ENCODE measurements at places on chromosomes 12 and 14.

GRCh38 chr12:51322452-51322851, 1.5 kb downstream of the BIN2 start:
- no peak for DNase-seq

- DNase-seq = no peak
Observed at GRCh38 chr12:57031138-57031725, 14.9 kb upstream of the TAC3 start.

- no peak for DNase-seq
Observed at GRCh38 chr14:92460541-92460915, 53.1 kb upstream of the RIN3 start.

DNA sequence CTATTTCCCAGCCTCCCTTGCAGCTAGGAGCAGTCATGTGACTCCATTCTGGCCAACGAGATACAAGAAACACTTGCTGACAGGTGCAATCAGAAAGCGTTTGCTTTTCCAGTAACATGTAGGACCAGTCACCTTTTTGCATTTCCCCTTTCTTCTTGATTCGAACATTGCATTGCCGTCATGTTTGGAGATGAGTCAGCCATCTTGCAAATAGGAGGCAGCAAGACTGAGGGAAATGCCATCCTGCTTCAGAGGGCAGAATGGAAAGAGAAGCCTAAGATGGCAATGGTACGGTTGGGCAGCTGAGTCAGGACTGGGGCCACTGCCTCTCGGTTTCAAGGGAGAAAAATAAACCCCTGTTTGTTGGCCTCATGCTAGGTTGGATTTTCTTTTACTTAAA, 34.5 kb upstream of the GPR132 start:
- DNase-seq = no peak

GRCh38 chr12:14647028-14647750, 49.2 kb downstream of the GUCY2C start:
- no peak for DNase-seq

GRCh38 chr12:67410667-67411067, 141.5 kb downstream of the CAND1 start:
- no peak for DNase-seq

- DNase-seq = no peak
Observed at GRCh38 chr14:30191639-30192279, 264.1 kb upstream of the PRKD1 start.

- no peak for DNase-seq
Observed at GRCh38 chr12:93772003-93772700, 95.0 kb downstream of the CRADD start.

DNA sequence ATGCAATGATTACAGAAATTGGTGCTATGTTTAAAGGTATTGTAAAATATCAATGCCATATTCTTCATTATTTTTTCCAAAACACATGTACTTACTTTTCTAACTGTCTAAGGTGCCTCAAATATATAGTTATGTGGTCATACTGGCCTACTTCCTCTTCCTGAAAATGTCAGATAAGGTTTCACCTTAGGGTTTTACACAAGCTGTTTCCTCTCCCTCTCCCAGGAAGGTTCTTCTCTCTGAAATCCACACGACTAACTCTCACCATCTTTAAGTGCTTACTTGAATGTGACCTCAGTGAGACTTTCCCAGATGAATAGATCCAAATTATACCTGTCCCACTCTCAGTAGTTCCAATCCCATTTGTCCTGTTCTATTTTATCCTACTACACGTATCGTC, 11.6 kb upstream of the CLEC4D start:
- no peak for DNase-seq

GRCh38 chr12:118980407-118981014, 830 bp upstream of the SRRM4 start:
- no peak for DNase-seq

DNA sequence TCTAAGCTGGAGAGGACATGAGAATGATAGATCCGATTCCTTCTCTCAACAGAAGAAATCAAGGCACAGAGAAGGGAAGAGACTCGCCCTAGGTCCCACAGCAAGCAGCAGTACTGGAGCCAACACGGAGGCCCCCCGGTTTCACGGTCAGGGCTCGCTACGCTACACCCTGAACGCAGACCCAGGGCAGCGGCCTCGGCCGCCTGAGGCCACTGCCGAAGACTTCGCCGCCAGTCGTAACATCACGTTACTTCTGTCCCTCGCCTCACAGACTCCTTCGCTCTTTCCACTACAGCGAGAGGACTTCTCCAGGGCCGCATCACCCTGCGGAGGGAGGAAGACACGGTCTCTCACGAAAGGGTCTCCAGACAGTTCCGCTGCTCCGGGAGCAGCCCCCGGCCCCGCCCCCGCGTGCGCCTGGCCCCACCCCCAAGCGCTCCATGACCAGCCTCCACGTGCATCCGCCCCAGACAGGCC, 411 bp upstream of the DCAF4 start:
- DNase-seq = no peak

DNA sequence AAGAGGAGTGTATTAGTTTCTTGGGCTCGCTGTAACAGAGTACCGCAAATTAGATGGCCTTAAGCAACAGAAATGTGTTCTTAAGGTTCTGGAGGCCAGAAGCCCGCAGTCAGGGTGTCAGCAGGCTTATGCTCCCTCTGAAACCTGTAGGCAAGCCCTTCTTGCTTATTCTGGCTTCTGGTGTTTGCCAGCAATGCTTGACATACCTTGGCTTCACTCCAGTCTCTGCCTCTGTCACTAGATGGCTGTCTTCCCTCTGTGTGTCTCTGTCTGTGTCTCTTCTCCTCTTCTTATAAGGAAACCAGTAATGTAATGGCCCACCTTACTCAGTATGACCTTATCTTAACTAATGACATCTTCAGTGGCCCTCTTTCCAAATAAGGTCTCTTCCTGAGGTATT, 85.1 kb downstream of the DERA start:
- DNase-seq = no peak

GRCh38 chr12:57898308-57898970, 42.9 kb upstream of the ATP23 start:
- no peak for DNase-seq

- no peak for DNase-seq
Observed at GRCh38 chr12:4109826-4110225, 163.7 kb upstream of the CCND2 start.

- DNase-seq = no peak
Observed at GRCh38 chr14:78202976-78203375, 32.8 kb downstream of the NRXN3 start.

DNA sequence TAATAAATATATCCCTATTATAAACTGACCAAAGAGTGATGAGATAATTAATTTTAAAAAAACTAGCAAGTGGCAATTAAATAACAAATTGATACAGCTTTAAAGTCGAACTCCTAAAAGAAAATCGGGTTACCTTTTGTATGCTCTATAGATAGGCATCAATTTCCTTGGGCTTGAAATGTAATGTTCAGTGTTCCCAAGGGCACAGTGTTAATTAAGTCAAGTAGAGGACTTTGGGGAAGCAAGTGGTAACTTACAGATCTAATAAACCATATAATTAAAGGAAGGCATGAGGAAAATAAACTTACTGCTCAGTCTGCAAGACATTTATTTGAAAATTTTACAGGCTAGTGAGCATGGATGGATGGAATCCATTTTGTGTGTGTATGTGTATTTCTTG, 220.9 kb downstream of the FSCB start:
- DNase-seq = no peak

GRCh38 chr12:89390802-89391673, 38.7 kb upstream of the DUSP6 start:
- no peak for DNase-seq

DNA sequence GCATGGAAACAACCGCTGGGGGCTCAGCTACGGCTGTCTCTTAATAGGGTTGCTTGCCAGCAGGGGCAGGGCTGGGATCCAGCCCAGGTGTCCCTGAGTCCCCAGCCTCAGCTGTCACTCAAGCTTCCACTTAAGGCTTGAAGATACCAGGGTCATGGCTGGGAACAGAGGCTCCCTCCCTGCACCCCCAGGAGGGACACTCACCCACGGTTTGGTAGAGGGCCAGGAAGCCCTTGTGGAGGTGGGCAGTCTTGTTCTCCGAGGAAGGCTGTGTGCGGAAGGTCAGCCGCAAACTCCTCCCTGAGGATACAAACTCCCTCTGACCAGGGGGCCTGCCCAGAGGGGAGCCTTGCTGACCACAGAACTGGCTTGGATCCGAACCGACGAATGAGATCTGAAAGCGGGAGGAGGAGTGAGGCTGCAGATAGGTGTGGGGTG, 7.3 kb downstream of the C1RL start:
- no peak for DNase-seq

GRCh38 chr12:55931317-55931779, 386 bp downstream of the DGKA start:
- DNase-seq = no peak

DNA sequence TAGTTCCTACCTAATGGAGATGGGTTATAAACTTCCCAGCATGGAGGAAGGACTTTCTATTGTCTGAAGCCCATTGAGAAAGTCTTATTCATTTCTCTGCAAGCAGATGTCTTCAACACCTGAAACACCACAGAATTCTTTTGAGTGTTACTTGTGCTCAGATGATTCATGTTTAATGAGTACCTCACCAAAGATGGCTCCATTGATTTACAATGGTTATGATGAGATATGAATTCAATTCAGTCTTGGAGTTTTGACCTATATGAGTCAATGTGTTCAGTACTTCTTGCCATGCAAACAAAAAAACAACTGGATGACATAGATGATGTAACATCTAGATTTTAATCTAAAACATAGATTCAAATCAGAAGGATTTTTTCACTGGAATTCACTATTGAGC, 15.4 kb upstream of the PAWR start:
- no peak for DNase-seq

- no peak for DNase-seq
Observed at GRCh38 chr12:6312529-6313325, 2.2 kb downstream of the PLEKHG6 start.

DNA sequence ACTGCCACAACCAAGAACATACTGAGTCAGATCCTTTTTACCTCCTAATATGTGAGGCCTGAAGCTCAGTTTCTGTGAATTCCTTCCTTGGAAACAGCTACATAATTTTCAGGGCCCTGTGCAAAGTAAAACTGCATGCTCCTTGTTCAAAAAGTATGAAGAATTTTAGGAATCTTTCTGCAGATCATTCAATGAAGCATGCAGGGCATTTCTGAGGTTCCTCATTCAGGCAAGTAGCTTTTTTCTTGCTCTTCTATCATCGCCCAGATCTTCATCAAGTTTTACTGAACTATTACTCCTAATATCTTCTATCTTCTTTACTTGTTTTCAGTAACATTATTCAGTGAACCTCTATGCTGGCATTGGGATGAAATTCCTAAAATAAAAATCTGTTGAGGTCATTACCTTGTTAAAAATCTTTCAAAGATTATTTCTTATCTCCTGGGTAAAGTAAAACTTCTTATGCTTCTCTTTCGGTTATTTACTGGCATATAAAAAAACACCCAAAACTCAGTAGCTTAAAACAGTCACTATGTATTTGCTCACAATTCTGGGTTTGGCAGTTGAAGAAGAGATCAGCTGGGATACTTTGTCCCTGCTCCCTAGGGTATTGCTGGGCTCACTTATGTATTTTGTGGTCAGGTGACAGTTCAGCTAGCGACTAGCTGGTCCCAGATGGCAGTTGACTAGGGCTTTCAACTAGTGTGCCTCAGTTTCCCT, 42.6 kb upstream of the KRR1 start:
- no peak for DNase-seq

DNA sequence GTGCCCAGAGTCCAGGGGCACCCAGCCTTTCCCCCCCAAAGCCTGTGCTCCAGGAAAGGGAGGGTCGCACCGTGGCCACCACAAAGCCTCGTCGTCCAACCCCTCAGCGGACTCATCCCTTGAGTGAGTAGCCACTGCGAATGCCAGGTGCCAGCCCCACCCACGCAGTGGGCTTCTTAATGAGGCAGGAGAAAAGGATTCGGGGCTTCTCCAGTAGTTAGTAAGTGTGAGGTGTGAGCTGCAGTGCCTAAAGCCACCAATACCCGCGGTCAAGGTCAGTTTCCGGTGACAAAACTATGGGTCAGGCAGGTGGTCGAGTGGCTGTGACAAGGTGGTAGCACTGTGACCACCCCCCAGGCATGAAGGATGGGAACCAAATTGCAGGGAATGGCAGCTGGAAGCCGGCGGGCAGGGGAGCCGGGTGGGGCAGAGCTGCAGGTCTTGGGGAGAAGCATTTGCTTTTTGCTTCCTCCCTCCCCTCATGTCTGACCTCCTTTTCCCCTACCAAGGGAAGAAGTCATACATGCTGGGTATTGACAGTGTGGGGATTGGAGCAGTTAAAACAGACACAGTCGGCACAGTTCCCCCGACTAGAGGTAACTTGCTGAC, 8.0 kb downstream of the RAN start:
- no peak for DNase-seq

DNA sequence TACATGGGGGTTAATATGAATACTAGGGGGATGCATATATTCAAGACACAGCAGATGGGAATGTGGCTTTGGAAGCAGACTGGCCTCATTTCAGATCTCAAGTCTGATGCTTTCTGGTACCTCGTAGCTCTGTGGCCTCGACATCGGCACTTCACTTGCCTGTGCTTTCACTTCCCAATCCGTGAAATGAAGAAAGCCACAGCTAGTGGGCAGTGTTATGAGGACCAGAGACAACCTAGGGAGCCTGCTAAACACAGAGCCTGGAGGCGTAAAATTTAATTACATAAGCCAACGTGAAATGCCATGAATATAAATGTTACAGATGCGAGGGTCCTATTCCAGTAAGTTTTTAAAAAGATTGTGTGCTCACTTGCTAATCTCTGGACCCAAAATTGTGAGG, 286.0 kb downstream of the TMEM132D start:
- no peak for DNase-seq

DNA sequence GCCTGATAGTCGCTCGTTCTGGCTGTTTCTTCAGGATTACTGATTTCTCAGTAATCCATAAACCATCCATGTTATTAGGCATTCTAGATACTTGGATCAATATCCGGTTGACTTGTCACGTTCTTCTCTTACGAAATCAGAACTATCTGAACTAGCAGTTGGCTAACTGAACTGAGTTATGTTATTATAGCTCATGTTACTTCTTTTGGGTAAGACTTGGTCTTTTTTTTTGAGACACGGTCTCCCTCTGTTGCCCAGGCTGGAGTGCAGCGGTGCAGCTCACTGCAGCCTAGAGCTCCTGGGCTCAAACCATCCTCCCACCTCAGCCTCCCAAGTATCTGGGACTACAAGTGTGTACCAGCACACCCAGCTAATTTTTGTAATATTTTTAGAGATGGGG, 178.6 kb downstream of the PRKCH start:
- no peak for DNase-seq

- DNase-seq = no peak
Observed at GRCh38 chr14:77172916-77173315, 8.7 kb upstream of the TMEM63C start.

- no peak for DNase-seq
Observed at GRCh38 chr14:55589171-55589570, 9.2 kb downstream of the KTN1 start.

- DNase-seq = no peak
Observed at GRCh38 chr14:49875640-49876198, 17.2 kb upstream of the ARF6 start.

GRCh38 chr12:45339035-45339434, 123.1 kb downstream of the ANO6 start:
- no peak for DNase-seq

All from activated CD8-positive, alpha-beta memory T cell treated with anti-CD3 and anti-CD28 coated beads for 1 hour (primary cell).